ENCODE measurements at places on chromosomes 6 and 20.

GRCh38 chr6:69732640-69733039 is 64.2 kb downstream of the LMBRD1 start:
- DNase-seq = peak; percentile 13

- DNase-seq = no peak
These were observed 25.2 kb upstream of the TENT5A start for GRCh38 chr6:81777586-81778268.

GRCh38 chr20:33653218-33653899 is 8.8 kb upstream of the C20orf144 start:
- peak; percentile 54 for DNase-seq

DNA sequence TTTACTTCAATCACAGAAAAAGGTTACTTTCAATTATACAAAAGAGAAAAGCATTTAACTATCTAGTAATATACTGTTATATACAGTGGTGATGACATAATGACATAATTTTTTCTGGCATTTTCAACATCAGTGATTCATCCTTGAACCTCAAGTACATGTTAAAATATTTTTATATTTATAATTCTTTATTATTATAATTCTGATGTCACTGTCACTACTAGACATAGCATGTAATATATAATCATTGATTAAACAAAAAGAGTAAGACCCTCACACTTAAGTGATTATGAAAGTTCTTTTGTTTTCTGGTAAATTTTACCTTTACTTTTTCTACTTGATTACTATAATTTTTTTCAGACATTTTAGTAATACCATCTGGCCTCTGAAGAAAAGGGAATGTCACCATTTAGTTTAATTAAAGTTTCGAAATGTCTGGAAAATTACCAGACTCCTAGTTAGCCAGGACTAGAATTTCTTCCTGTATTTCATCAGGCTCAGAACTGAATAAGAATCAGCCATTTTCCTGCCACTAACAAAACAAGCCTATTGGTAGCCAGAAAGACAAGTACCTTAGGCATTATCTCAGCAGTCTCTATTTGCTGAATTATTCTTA is 71.5 kb downstream of the FILIP1 start:
- no peak for DNase-seq

DNA sequence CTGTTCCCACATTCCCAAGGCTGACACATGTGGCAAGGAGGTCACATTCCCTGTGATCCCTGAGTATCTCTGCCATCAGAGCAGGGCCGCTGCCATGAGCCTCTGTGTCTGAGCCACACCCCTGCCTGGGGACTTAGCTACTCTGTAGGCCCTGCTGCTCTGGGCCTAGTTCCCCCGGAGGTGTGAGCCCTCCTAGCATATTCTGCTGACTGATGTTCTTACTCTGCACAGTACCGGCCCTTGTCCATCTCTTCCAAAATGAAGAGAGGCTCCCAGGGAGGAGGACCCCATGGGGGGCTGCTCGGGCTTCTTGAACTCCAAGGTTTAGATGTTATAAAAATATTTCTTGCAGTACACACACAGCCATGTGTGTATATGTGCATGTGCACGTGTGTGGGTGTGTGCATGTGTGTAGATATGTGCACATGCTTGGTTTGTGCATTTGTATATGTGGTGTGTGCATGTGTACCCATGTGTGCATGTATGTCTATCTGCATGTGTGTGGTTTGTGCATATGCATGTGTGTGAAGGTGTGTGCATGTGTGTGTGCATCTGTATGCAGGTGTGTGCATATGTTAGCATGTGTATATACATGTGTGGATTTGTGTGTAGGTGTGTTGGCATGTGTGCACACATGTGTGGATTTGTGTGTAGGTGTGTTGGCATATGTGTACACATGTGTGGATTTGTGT is 101.2 kb downstream of the ERMARD start:
- DNase-seq = no peak

DNA sequence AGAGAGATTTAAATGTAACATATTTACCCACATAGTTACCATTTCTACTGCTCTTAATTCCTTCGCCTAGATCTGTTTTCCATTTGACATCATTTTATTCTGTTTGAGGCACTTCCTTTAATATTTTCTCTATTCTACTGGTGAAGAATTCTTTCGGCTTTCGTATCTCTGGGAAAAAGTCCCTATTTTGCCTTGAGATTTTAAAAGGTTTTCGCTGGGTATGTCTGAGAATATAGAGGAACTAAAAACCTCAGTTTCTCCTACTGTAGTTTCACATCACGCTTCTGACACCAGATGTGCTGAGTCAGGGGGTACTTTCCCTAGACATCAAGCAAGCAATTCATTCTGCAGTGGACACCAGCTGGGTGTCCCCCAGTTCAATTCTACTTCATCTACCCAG is 61.7 kb downstream of the E2F3 start:
- no peak for DNase-seq

GRCh38 chr6:13068586-13069210 is 259.6 kb downstream of the TBC1D7 start:
- no peak for DNase-seq

DNA sequence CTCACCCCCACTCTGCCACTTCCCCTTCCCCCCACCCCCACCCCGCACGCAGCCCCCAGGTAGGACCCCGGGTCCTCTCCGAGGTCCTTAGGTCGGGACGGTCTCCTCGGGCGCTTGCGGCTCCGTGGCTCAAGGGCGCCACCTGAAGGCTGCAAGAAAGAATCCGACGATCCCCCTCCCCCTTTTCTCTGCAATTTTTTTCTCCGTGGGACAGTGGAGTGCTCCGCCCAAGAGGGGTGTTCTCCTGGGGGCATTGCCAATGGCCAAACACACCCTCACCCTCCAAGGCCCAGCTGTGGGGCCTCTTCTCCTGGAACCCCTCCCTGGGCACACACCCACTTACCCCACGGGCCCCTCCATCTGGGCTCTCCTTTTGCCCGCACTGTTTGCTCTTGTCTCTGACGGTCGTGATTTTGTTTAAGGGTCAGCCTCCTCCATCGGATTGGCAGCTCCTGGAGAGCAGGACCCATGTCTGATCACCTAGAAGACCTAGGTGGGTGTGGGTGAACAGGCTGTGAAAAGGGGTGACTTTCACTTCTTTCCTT is 1.1 kb upstream of the TMEM74B start:
- no peak for DNase-seq

DNA sequence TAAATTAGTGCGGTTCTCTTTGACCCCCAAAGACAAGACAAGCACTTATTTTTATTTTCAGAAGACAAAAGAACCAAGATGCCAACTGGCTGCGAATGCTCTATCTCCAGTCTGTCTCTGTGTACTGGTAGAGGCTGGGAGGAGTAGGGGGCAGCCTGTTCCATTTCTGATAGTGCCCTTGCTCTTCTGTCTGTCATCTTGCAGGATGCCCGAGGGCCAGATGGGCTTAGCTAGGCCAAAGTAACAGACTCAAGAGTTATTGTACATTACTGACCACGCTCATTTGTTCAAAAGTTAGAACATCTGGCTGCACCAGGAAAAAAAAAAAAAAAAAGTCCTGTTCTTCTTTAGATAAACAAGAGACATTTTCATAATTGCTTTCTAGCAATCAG is 198.1 kb upstream of the UST start:
- no peak for DNase-seq

- no peak for DNase-seq
These were observed 129.0 kb downstream of the SOX4 start for GRCh38 chr6:21722510-21722909.

DNA sequence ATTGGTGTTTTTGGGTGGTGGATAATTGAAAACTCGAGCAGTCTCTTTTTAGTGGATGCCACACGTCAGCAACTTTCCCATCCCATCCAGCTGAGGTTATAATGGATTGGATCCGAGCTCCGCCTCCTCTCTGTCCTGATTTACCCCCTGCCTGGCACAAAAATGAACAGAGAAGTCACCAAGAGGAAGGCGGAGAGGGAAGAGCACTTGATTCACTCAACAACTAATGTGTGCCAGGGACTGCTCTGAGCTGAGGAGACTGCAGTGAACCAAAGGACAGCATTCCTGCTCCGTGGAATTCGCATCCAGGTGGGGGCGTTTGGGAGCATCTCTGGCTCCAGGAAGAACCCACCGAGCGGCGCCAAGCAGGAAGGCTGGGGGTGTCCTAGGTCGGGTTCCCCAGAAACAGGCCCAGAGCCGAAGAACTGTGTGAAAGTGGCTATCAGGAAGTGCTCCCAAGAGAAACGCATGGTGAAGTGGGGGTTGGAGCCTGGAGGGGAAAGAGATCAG is 95.8 kb upstream of the NAA20 start:
- no peak for DNase-seq

DNA sequence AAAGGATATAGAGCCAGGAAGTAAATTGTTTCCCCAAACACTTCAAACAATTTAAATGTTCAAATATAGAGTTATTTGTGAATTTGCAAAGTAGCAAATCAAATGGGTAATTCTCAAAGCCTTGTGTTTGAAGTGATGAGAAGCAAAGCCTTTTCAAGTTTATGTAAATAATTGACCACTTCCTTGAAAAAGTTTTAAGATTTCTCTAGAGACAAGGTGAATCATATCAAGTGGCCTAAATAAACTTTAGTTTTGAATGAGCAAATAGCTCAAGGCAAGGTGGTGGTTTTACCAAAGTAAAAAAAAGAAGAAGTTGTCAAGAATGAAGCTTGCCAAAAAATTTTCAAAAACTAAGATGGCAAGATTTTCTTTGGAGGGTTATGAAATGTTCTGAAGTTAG is 42.6 kb upstream of the IFNGR1 start:
- DNase-seq = no peak

GRCh38 chr6:137357263-137357947 is 136.8 kb downstream of the OLIG3 start:
- DNase-seq = no peak

- DNase-seq = no peak
These were observed 40.3 kb upstream of the SIM1 start for GRCh38 chr6:100504786-100505737.

GRCh38 chr20:49811825-49812506 is 662 bp upstream of the SLC9A8 start:
- no peak for DNase-seq

GRCh38 chr20:56565511-56565910 is 32.5 kb downstream of the FAM209B start:
- no peak for DNase-seq

- DNase-seq = no peak
These were observed 136.3 kb downstream of the TFAP2C start for GRCh38 chr20:56765172-56766073.

DNA sequence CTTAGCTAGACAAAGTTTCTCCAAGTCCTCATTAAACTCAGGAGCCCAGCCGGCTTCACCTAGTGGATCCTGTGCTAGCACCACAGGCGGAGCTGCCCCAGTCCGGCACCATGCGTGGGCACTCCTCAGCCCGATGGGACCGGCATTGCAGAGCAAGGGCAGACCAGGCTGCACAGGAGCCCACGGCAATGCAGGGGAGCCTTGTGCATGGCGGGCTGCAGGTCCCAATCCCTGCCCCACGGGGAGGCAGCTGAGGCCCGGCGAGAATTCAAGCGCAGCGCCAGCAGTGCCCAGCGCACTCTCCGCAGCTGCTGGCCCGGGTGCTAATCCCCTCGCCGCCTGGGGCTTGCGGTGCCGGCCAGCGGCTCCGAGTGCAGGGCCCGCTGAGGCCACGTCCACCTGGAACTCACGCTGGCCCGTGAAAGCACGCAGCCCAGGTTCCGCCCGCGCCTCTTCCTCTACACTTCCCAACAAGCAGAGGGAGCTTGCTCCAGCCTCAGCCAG is 292.3 kb upstream of the EYS start:
- no peak for DNase-seq

GRCh38 chr6:113172531-113172966 is 684.6 kb upstream of the MARCKS start:
- no peak for DNase-seq

DNA sequence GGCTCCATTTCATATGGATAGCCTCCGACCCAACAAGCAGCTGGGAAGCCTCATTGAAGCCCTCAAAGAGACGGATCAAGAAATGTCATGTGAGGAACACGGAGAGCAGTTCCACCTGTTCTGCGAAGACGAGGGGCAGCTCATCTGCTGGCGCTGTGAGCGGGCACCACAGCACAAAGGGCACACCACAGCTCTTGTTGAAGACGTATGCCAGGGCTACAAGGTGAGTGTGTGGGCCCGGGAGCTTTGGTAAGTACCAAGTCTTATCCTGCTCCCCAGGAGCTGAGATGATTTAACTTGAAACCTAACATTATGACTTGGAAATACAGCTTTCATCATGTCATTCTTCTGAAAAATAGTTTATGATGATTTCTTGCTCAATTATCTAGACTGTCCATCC is 4.1 kb downstream of the TRIM38 start:
- DNase-seq = no peak

DNA sequence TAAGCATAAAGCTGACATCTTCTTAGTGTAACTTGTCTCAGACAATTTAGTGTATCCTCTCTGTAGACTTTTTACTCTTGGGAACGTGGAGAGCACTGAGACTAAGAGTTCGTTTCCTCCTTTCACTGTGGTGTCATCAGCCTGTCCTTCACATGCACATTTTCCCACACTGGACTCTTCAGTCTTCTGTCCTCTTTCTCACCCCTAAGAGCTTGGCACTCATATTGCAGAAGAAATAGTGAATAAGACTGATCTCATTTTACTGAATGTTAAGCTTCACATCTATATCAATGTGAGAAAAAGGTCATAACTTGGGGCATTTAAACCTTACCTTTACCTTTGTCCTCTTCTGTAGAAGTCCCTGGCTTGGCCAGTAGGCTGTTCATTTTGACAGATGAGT is 25.6 kb downstream of the FUCA2 start:
- no peak for DNase-seq

- no peak for DNase-seq
These were observed 1.4 kb upstream of the HIVEP1 start for GRCh38 chr6:12010635-12011275.

- no peak for DNase-seq
These were observed 11.2 kb downstream of the GDAP1L1 start for GRCh38 chr20:44258226-44258890.
